ENCODE measurements at places on chromosomes 3 and 15.

DNA sequence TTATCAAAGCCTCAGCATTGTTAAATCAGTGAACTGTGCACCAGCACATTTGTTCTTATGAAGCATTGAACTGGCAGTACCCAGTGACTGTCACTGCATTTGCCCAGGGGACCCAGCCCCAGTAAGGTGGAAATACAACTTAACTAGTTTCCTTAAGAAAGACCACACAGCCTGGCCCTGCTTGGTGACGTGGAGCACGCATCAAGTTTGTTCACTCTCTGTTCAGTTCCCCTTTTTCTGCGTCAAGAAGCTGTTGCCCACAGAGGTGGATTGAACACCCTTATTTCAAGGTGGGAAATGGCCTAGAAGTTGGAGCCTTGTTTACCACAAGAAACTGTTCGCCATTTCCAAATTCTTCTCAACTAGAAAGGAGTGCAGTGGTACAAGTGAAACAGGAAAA, 69.9 kb upstream of the AGBL1 start:
- DNase-seq: no peak

- DNase-seq: no peak
These were observed 10.0 kb downstream of the PLA2G4B start for GRCh38 chr15:41848631-41849030.

GRCh38 chr3:183954875-183955274, 62.8 kb downstream of the ABCC5 start:
- no peak for DNase-seq

GRCh38 chr3:11651477-11651876, 7.8 kb upstream of the VGLL4 start:
- DNase-seq: no peak

DNA sequence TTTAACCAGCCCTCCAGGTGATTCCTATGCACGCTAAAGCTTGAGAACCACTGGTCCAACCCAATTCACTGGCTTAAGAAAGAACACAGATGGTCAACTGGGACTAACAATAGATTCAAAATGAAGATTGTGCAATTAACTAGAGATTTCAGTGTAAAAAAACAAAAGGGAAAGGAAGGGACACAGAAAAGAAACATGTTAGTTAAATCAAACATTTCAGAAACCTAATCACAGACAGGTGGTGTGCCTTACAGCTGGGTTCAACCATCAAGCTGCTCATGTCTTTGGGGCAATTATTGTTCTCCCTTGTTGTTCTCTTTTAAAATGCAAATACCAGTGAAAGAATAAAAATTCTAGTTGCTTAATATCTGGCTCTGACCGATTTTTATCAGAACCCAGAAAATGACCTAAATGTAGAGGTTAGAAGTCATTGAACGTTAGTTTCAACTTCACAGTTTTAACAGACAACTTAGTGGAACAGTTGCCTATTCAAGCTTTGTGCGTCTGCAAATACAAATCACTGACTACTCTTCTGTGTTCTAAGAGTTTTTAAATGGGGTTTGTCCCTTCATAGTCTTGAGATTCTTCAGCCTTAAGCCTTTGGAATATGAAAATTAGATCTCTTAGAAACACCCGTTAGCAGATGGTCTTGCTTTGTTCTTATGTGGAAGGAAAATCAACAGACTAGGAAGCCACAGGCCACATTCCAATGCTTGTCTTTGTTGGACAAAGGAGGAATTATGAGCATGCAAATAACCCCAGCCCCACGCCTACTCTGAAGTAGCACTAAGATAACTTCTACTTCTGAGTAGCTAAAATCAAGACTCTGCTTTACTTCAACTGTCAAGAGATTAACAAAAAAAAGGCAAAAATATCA, 223.4 kb downstream of the ATP8B4 start:
- DNase-seq: no peak

- DNase-seq: no peak
These were observed 8.0 kb downstream of the ESYT3 start for GRCh38 chr3:138442433-138442832.

- DNase-seq: no peak
These were observed 105.6 kb downstream of the LPP start for GRCh38 chr3:188259596-188259995.

DNA sequence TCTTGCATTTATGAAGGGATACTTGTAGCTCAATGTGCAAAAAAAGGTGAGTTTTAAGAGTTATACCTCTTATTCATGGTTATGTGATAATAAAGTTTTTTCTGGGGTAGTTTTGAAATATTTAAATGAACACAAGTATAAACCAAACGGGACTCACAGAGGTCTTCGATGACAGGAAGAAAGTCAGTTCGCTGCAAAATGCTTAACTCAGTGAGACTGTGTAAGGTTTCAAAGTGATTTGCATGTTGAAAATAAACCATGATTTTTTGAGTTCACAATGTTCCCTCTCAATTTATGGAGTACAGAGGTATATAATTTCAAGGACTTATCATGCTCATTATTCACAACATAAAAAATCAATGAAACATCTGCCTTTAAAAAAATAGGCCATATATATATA, 36.3 kb upstream of the MYH15 start:
- no peak for DNase-seq

DNA sequence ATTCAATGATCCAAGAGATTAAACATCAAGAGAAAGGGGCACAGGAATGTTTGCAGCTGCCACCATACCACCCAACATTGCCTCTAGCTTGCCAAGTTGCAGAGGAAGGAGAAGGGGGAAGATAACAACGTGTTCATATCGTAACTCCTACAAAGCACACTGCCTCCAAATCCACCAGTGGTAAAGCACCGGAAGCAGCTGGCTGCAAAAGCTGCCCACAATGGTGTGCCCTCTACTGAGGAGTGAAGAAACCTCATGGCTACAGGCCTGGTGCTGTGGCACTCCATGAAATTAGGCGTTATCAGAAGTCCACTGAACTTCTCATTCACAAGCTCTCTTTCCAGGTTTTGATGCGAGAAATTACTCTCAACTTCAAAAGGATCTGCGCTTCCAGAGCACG, 263.9 kb upstream of the STT3B start:
- DNase-seq: peak; percentile 14

DNA sequence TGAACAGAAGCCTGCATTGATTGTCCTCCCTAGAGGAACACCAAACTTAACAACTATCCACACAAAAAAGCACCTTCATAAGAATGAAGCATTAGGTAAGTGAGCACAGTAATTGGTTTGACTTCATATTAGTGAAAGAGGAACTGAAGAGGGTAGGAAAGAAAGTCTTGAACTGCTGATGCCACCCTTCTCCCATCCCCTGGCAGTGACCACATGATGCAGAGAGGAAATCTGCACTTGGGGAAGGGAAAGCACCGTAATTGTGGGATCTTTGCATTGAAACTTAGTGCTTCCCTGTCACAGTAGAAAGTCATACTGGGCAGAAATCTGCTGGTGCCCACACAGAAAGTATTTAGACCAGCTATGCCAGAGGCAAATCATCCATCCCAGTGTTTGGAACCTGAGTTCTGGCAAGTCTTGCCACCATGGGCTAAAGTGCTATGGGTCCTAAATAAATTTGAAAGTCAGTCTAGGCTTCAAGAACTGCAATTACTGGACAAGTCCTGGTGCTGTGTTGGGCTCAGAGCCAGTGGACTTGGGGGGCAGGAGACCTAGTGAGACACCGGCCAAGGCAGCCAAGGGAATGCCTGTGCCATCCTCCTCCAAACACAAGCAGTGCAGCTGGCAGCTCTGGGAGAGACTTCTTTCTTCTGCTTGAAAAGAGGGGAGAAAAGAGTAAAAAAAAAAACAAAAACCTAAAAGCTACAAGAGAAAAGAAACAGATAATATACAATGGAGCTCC, 63.6 kb downstream of the SLC15A2 start:
- no peak for DNase-seq

DNA sequence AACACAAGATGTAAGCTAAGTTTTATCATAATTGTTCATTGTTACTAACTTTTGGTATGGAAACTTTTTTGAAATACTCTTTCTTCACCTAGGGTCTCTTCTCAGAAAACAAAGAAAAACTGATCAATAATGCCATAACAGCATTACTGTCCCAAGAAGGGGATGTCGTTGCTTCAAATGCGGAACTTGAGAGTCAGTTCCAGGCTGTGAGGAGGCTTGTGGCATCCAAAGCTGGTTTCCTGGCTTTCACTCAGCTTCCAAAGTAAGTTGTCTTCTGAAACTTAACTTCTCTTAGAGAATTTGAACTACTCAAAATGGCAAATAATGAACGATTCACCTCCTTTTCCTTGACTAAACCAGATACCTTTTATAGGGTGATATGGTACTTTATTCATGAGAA, 39.3 kb downstream of the DNAJC13 start:
- no peak for DNase-seq
